Fibroblast of villous mesenchyme (primary cell): ENCODE measurements at places on chromosomes 12 and 14. TPM values are rescaled to one million over a fixed set of nuclear protein-coding genes. Genes with fewer than 3 reads are reported as not detected.

The CIROP gene
- not detected in 2 replicates for total RNA-seq

The SLCO1B3 gene
- not detected in 2 replicates for total RNA-seq

The DBX2 gene
- not detected in 2 replicates for total RNA-seq

The SLC7A7 gene
- total RNA-seq, result 3.9 and 5.5 TPM in 2 replicates

The TAS2R10 gene
- 0.86 and 0.97 TPM in 2 replicates for total RNA-seq

The NGB gene
- not detected in 2 replicates for total RNA-seq

The RBMS2 gene
- 21.9 and 32.8 TPM in 2 replicates for total RNA-seq

The GPRC5A gene
- 25.8 and 127 TPM in 2 replicates for total RNA-seq

The SYNDIG1L gene
- total RNA-seq, result not detected in 2 replicates

The GPD1 gene
- total RNA-seq, result under 0.01 TPM in 1 of 2 replicates, not detected in the other

GRCh38 chr14:94522115-94522724 is 13.0 kb upstream of the SERPINA12 start:
- no peak for DNase-seq

DNA sequence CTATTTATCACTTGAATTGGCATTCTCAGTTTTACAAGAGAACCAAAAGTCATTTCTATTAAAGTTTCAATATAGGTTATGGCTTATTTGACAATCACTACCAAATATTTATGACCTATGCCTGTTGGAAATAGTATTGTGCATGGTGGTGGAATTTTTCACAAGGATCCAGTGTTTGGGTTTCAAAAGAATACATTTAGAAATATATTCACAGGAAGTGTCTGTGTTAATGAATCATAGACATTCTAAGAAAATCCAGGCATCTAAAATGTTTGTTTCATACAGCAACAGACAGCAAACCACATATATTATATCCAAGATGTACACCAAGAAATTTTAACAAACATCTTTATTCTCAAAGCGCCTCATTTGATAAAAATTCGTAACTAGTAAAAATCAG is 92.7 kb downstream of the MED13L start:
- DNase-seq, result no peak

GRCh38 chr12:50197297-50197727 is 30.1 kb upstream of the CERS5 start:
- DNase-seq, result no peak

GRCh38 chr12:56878010-56878339 is 56.2 kb downstream of the SDR9C7 start:
- DNase-seq, result peak; percentile 92

GRCh38 chr12:25524366-25524765 is 28.7 kb downstream of the LMNTD1 start:
- DNase-seq, result no peak

- DNase-seq, result no peak
Measured at GRCh38 chr14:99803106-99803775, 10.0 kb downstream of the EML1 start.

DNA sequence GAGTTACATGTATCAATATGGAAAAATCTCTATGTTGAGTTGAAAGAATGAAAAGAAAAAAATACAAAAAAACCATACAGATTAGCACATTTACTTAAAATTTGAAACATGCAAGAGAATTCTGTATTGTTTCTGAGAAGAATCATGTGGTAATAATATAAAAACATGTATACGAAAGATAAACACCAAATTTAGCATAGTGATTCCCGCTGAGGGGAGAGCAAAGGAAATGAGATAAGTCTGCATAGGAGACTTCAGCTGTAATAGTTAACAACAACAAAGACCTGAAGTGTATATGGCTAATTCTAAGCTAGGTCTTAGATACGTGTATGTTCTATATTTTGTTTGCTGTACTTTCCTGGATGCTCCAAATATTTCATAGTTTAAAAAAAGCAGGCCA is 46.5 kb downstream of the FNTB start:
- DNase-seq, result no peak

GRCh38 chr14:89093083-89093730 is 268.8 kb downstream of the TTC8 start:
- peak; percentile 38 for DNase-seq

GRCh38 chr12:128940974-128941373 is 87.7 kb downstream of the GLT1D1 start:
- no peak for DNase-seq

DNA sequence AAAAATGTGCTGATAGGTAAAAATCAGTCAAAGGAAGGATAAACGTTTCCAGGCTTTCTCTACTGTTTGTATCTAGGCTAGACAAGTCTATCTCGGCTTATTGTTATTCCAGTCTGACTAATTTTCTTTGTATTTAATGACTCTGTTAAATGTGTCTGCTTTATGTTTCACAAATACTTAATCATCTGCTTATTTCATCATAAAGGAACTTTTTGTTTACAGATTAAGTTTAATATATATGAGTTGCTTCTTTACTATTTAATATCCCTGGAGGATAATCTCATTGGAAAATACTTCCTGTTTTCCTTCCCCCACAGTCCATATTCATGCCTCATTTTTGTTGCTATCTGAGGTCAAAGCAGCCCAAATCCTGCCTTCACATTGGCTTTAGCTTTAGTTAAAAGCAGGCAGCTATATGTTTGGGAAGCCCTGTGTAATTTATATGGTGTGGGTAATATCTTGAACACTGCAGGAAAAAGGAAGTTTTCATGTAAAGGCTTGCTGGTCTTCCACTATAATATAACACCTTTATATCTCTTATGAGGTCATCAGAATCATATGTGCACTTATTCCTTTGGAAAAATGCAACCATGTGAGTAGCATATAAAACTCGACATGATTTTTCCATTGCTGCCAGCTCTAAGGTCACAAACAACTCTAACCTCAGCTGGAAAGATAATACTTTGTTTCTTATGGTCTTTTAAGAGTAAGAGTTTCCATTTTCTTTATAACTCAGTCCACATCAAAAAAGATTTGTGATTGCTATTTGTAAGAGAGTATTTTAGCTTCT is 76.8 kb downstream of the ALX1 start:
- no peak for DNase-seq

DNA sequence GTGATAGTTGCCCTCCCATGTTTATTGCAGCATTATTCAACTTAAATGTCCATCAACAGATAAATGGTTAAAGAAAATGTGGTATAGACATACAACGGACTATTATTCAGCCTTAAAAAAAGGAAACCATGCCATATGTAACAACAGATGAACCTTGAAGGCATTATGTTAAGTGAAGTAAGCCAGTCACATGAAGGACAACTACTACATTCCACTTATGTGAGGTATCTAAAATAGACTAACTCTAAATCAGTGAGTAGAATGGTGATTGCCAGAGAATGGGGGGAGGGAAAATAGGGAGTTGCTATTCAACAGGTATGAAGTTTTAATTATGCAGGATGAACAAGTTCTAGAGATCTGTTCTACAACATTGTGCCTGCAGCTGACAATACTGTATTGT is 10.1 kb downstream of the PCNX4 start:
- DNase-seq, result no peak

GRCh38 chr14:103772078-103772712 is 56.6 kb downstream of the ZFYVE21 start:
- no peak for DNase-seq

- DNase-seq, result no peak
Measured at GRCh38 chr12:53195516-53196420, 11.3 kb downstream of the ITGB7 start.
